ENCODE measurements at places on chromosomes 11 and 22.

DNA sequence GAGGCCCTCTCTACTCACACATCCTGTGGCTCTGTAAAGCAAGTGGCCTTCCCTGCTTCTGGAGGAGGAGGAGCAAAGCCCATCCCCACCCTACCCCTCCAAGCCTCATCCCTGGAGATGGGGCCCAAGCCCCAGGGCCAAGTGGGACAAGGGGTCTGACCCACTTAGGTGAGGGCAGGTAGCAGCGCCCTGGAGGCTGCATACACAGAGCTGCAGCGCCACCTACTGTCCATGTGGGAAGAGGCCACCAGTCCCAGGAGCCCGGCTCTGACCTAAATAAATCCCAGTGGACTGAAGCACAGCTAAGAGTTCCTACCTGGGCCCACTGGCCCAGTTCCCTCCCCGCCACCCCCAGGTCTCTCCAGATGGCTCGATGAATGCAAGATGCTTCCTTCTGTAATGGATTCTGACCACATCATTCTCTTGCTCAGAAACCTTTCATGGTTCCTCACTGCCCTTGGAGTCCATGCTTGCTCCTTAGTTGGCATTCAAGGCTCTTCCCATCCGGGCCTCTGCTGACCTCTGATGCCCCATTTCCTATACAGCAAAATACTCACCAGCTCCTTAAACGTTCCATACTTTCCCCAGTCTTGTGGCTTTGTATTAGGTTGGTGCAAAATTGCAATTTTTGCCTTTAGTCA, 62.1 kb downstream of the THAP12 start:
- peak; percentile 80 for DNase-seq

- no peak for DNase-seq
Observed at GRCh38 chr11:120556797-120557196, 45.2 kb downstream of the GRIK4 start.

DNA sequence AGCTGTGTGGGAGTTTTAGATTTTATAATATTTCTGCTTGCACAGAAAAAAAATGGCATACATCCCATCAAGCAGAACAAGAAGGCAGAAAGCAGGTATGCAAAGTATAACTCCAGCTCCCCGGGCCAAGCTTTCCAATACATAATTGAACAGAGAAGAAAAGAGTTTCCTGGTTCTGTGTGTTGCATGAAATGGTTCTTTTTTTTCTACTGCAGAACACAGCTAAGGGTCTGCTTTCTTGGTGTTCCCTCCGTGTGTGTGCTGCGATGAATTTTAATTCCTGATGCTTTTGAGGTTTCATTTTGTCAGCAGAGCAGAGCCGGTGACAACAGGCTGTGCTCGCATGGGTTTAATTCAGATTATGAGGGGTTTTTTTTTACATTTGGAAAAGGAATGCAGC, 70.7 kb upstream of the TTC12 start:
- no peak for DNase-seq

DNA sequence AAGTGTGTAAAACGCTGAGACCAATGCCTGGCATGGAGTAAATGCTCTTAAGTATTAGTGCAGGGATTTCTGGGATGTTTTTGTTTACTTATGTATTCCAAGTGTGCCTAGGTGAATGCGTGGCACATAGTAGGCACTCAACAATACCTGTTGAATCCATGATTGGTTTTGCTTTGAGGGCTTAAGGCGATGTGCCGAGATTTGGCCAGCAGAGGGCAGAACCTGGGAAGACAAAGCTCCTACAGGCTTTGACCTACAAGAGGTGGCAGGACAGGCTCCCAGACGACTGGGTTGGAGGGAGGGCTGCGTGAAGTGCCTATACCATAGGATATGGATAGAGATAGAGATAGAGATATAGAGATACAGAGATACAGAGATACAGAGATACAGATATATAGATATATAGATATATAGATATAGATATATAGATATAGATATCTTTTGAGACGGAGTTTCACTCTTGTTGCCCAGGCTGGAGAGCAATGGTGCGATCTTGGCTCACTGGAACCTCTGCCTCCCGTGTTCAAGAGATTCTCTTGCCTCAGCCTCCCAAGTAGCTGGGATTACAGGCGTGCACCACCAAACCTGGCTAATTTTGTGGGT, 13.9 kb downstream of the KCNE3 start:
- DNase-seq: peak; percentile 37

DNA sequence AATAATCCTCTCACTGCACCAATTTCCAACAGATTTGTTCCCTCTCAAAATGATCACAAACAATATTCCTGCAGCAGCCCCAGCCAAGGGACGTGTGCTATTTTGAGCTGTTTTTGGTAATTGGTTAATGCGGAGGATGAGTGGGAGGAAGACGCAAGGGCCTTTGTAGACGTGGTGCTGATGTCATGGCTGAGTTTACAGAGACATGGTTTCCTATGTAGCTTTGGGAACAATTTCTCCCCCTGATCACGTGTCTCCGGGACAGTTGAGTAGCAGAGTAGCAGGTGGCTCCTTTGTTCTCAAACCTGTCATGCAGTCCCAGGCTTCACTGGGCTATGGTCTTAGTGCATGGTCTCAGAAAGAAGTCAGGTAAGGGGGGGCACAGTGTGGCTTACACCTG, 183.2 kb upstream of the NECTIN1 start:
- DNase-seq: no peak

DNA sequence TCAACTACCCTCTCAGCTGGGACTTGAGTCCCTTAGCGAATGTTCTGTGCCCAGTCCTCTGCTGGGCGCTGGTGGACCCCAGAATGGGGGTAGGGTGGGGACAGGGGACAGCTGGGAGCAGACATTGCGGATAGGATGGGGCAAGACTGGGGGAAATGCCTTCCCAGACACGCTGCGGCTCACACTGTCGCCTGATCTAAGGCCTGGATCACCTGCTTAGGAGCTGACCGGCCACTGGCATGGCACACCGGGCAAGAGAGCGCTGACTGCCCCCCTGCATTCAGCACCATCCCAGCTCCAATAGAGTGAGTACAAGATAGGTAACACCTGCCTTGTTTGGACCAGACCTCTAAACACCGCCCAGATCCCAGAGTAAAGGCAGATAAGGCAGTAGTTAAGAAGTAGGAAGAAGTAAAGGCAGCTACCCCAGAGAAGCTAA, 1.4 kb downstream of the ARVCF start:
- no peak for DNase-seq

DNA sequence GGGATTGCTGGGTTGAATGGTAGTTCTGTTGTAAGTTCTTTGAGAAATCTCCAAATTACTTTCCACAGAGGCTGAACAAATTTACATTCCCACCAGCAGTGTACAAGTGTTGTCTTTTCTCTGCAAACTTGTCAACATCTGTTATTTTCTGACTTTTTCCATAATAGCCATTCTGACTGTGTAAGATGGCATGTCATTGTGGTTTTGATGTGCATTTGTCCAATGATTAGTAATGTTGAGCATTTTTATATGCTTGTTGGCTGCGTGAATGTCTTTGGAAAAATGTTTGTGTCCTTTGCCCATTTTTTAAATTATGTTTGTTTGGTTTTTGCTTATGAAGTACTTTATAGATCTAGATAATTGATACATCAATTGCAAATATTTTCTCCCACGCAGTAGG, 1025.0 kb downstream of the JRKL start:
- DNase-seq: no peak

- DNase-seq: no peak
Observed at GRCh38 chr11:12719221-12719620, 45.0 kb downstream of the TEAD1 start.

All from CD4-positive, alpha-beta T cell (primary cell).